ENCODE measurements at places on chromosomes 3 and 15.

DNA sequence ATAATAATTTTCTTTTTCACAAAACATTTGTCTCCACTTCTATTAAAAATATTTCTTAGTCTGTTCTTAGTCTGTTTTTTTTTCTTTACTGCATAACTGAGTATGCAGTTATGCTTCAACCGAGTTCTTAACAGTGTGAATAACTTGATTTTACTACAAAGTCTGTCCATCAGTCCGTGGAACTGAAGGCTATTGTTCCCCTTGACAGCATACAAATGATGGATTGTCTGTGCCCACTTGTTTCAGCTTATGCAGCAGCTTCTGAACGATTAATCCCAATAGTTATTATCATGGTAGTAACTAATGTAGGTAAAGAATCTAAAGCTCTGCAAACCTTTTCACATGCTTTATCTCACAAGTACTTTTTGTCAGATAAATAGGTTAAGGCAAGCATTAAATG, 150.7 kb downstream of the SSR3 start:
- no peak for DNase-seq

GRCh38 chr15:72195101-72195511, 2.5 kb downstream of the GRAMD2A start:
- no peak for DNase-seq

- no peak for DNase-seq
These were observed 93.3 kb downstream of the PCCB start for GRCh38 chr3:136343446-136343845.

DNA sequence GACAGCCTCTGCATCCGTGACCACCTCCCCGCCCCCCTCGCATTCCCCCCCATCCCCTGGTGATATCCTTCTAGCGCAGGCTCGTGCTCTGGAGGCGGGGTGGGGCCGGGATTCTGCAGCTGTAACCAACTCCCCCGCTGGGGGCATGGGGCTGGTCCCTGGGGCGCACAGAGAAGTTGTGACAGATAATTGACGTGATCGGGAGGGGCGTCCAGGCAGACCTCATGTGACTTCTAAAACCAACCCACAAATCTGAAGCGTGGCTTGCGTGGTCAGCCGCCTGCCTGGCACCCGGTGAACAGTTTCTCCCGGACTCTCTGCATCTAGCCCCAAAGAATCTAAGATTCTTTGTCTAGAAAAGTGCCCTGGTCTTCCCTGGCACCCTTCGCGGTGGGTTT, 100.6 kb upstream of the IGF1R start:
- no peak for DNase-seq

DNA sequence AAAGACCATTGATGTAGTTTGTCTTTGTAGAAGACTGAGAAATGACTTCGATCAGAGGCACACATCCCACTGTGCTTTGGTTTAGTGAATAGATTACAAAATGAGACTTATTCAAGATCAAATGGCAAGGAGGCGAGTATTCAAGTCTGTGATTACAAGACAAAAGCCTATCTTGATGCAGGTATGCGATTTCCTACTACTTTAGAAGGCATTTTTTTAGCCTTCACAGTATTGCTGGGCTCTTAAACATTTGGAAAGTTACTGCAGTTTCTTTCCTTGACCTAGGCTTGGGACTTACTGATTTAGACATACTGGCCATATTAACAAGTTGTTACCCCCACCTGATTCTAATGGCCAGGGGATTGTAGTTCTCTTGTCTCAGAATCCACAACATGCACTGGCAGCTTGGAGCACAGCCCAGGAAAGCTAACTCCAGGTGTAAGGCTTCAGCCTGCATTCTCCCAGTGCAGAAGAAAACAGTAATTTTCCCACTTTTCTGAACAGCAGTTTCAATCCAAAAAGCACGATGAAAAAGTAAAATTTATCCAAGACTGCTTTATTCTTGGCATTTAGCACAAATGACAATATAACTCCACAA, 311.6 kb downstream of the EPHA6 start:
- no peak for DNase-seq

DNA sequence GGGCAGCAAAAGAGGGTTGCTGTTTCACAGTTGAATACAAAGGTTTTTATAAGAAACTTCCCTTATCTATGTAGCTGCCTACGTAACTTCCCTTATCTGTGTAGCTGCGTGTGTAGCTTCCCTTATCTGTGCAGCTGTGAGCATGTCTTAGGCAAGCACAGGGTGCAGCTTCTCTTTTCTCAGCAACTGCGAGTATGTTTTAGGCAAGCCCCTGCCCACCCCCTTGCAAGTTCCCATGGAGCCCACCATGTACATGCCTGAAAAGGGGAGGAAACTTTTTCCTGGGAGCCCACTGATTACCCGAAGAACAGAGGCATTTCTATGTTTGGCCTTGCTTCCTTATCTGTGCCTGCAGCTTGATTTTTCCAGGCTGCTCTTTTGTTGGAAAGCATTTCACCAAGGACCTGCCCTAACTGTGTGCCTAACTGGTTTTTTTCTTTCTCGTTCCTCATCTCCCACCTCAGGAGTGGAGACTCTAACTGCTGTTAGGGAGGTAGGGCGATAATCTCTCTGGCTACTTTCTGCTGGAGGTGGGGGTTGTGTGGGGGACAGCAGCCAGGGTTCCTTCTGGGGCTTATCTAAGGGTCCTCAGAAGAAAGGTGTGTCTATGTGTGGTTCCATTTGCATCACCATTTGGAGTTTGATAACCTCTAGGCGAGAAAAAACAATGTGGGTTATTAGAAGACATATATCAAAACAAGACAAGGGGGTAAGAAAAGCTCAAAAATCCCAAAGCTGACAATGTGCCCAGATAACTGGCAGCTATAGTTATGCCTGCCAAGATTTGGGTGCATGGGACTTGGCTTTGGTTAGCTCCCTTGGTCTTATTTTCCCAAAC, 26.0 kb downstream of the SORD start:
- DNase-seq: no peak

GRCh38 chr15:32733281-32733680, 15.5 kb downstream of the GREM1 start:
- DNase-seq: no peak

DNA sequence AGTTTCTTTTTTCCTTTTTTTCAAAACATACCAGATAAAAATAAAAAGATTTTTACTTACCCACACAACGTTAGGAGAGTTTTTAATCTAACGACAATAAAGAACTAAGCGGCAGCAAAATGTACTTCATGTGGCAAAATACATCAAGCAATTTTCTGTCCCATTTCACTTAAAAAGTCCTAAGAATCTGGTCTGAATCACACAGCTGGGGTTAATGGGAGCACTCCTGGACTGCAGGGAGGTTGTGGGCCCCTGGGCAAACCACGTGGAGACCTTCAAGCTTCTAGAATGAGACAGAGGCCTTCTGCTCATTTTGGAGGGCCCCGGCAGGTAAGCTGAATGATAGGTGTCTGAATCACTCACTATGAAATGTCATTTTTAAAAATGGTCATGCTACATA, 193.8 kb downstream of the RORA start:
- no peak for DNase-seq

GRCh38 chr3:132237652-132238032, 79.6 kb upstream of the ACP3 start:
- no peak for DNase-seq

- peak; percentile 18 for DNase-seq
These were observed 38.7 kb downstream of the HSPBAP1 start for GRCh38 chr3:122754929-122755328.

- DNase-seq: peak; percentile 11
These were observed 58.0 kb downstream of the CGGBP1 start for GRCh38 chr3:88000853-88001252.

- DNase-seq: no peak
These were observed 8.7 kb downstream of the SPINT1 start for GRCh38 chr15:40852529-40852928.

DNA sequence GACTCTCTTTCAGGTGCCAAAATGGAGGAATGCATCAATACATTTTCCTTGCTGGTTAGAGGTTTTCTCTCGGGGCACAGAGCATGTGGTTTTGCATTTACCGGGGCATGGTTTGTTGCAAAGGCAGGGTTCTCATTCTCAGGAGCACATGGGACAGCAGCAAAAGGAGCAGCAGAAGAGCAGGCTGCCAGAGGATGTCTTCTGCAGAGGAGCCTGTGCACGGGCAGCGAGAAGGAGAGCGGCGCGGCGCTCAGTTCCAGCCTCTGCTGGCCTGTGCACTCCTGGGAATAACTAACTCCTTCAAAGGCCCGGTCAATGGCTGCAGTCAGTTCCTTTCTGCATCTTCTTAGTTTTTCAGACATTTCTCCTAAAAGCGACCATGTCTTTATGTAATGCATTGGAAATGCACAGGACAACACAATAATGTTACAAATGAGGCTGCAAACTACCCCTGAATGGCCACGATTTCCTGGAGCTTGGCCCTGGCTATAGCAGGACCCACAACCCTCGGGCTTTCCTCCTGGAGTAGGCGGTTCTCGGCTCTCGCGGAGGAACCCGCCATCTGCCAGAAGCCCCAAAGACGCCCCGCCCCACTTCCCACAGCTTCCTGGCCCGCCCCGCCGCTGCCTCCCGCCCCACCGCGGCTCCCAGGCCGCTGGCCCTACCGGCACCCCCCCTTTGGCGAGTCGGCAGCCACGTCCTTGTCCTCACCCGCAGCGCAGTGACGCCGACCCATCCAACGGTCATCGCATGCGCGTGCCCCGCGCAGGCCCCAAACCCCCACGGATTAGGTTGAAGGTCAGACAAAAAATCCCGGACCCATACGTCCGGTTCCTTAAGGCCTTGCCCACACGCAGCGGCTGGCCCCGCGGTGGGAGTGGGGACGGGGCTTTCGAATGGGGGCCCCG, at the start of gene C3orf62:
C3orf62 (minus strand) TSS at position 758 of the 908 bp plus-strand sequence; CDS start at position 398, 360 bp downstream.
- no peak for DNase-seq

GRCh38 chr15:36558921-36559320, 20.5 kb upstream of the CDIN1 start:
- no peak for DNase-seq

DNA sequence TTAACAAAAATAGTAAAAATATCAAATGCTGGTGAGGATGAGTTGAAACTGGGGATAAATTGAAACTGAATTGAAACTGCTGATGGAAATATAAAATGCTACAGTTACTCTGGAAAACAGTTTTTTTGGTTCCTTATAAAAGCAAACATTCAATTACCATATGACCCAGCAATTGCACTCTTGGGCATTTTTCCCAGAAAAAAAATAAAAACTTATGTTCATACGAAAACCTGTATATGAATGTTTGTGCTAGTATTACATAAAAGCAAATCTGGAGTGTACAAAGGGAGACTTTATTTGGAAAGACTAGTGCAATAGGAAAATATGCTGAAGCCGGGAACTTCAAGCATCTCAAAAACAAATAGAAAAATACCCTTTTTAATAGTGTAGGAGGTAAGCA, 857.9 kb upstream of the CADM2 start:
- no peak for DNase-seq

- peak; percentile 21 for DNase-seq
These were observed 417.6 kb upstream of the CDIN1 start for GRCh38 chr15:36161771-36162212.

GRCh38 chr3:113828600-113828999, 10.0 kb upstream of the GRAMD1C start:
- no peak for DNase-seq

GRCh38 chr15:78695854-78696253, 54.8 kb upstream of the CHRNB4 start:
- DNase-seq: no peak

DNA sequence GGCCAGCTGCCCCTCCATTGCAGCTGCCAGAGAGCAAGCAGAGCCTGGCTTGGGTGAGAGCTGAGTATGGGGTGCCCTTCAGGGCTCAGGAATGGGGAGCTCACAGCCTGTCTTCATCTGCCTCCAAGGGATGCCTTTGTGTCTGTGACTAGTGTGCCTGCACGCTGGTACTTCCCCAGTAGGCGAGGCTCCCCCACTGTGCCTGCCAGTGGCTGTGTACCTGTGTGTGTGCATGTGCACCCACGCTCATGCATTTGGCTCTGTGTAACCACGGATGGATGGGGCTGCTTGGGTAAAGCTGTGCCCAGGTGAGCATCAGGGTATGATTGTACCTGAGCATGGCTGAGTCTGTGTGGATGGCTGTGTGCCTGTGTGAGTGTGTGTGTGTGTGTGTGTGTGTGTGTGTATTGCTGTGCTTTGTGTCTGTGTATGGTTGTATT, 2.3 kb upstream of the GRM2 start:
- no peak for DNase-seq

Measured in neuronal stem cell (in vitro differentiated cells).